Glutamatergic neuron (in vitro differentiated cells): ENCODE measurements at places on chromosomes 16 and 17. TPM values are rescaled to one million over a fixed set of nuclear protein-coding genes. Genes with fewer than 3 reads are reported as not detected.

OSBPL7 gene
- total RNA-seq, result 30.0 TPM

CRYBA1 gene
- 2.7 TPM for total RNA-seq

KRT40 gene
- not detected for total RNA-seq

PRR29 gene
- total RNA-seq, result not detected

RNF222 gene
- not detected for total RNA-seq

RGS11 gene
- 18.2 TPM for total RNA-seq

TERB1 gene
- total RNA-seq, result 0.39 TPM

HOXB1 gene
- total RNA-seq, result not detected

DNA sequence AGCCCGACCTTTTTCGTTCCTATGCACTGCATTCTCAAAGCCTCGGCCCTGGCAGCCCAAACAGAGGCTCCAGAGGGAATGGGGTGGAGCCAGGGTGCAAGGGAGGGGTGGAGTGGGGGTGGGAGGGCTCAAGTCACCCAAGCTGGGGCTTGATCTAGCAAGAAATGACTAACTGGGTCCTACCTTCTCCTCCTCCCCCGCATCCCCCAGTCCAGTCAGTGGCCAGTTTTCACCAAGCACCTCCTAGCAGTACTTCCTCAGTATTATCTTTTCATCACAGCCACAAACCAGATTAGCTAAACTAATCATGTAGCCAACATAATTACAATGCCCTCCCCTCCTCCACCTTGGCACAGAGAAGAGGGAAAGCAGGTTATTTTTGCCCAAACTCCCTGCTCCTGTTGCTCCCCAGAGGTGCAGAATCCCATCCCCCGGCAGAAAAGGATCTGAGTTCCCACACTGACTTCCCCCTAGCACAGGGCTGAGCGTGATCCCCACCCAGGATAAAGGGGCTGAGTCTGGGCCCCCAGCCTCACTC, 2.2 kb downstream of the JUP start:
- H3K27me3 ChIP-seq, result peaks cover 14% of the 10 kb centered on the region
- no peaks in the 10 kb centered on the region for H3K36me3 ChIP-seq
- peaks cover 19% of the 10 kb centered on the region for H3K4me1 ChIP-seq

DNA sequence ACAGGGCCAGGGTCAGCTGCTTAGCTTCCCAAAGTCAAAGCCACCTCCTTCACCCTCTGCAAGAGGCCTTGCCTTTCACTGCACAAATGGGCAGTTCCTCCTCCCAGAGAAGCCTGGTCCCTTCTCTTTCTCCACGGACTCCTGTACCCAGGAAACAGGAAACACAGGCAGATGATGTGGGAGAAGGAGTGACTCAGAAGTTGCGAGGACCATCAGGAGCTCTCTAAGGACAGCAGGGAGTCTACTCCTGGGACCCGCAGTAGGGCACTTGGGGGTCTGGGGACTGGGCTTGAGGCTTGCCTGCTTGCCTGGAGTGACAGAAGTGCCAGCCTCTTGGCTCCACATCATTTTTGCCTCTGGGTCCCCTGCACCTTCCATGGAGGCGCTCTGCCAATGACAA, 47.4 kb upstream of the KSR1 start:
- no peak overlapping the region for H3K27ac ChIP-seq
- H3K27me3 ChIP-seq, result peaks cover 2% of the 10 kb centered on the region
- no peaks in the 10 kb centered on the region for H3K4me1 ChIP-seq
- no peak overlapping the region for H3K4me3 ChIP-seq

DNA sequence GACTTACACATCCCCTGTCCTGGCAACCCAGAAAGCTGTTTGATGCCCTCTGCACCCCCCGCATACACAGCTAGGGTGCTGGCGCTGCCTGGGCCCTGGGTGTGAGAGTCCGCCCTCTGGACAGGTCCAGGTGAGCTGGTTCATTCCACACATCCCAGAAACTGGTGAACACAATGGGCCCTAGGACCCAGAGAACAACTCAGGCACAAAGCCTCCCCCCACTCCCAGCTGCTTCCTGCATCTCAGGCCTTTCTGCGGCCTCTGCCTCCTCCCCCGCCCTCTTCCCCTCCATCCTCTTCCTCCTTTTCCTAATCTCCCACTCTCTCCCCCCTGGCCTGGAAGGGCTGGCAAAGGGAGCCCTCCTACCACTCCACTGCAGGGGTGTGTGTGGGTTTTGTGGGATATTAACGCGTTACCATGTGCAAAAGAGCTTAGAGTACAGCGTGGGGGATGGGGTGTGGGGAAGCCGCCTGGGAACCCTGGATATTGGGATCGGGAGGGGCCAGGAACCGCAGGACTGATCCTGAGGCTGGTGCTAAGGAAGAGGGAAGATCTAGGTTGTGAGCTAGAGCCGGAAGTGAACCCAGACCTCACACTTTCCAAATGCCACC, 1.6 kb upstream of the PPP1R9B start:
- H3K4me1 ChIP-seq, result peaks cover 10% of the 10 kb centered on the region
- peaks cover 6% of the 10 kb centered on the region for H3K27me3 ChIP-seq
- H3K4me3 ChIP-seq, result peak overlapping the region; percentile 91
- no peaks in the 10 kb centered on the region for H3K36me3 ChIP-seq

DNA sequence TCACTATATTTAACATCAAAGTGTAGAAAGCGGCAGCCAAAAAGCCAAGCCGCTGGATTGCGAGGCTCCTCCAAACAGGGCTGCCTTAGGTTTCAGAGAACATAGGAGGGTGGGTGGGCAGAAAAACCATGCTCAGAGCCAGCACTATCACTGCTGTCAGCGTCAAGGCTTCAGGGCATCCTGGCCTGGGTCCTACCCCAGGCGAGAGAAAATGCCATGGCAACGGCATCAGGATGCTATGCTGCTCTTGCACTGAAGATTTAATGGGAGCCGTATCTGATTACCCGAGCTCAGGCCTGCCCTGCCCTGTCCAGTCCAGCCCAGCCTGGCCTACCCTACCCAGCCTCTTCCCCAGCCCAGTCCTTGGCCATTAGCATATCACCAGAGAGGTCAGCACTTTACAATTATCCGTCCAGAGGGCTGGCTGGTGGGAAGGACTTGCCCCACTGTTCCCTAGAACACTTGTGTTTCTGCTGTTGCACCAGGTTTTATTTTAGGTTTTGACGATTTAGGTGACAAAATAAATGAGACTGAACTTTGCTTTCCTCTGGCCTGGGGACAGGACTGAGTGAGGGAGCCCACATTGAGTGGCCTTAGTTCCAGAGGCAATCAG, 61.1 kb downstream of the TOM1L2 start:
- H3K27me3 ChIP-seq, result peaks cover 9% of the 10 kb centered on the region
- DNase-seq, result peak; percentile 61
- peak overlapping the region; percentile 67 for H3K4me3 ChIP-seq
- peak overlapping the region; percentile 97 for H3K27ac ChIP-seq

DNA sequence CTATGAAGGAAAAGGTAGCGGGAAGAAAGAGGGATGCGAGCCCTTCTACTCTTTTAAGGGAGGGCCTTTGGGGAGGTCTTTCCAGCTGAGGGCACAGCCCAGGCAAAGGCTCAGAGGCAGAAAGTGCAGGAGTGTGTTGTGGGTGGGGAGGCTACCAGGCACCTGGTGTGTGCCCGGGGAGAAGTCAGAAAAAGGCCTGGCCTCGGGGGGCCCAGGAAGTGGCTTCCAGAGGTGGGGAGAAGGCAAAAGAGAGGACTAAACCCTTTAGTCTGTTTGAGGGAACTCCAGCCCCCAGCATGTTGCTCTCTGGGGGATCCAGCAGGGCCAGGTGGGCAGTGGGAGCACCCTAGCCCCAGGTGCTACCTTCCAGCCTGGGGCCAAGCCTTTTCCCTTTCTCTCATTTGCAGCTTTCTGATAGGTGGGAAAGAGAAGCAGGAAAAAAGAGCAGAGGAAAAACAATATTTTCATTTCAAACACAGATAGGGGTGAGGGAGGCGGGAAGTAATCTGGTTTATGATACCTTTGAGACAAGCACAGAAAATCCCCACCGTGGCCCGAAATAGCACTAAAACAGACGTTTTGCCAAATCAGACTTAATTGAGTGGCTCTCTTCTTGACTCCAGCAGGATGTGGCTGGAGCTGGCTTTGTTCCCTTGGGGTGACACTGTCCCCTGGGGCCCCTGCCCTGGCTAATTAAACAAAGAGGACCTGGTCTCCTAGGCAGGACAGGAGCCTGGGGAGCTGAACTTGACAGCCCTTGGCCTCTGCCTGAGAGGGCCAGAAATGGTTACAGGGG, 10.4 kb downstream of the RAI1 start:
- H3K27me3 ChIP-seq, result peaks cover 15% of the 10 kb centered on the region
- H3K4me3 ChIP-seq, result peak overlapping the region; percentile 80
- peak overlapping the region; percentile 86 for H3K27ac ChIP-seq
- peaks cover 48% of the 10 kb centered on the region for H3K4me1 ChIP-seq

- H3K27me3 ChIP-seq, result peaks cover 17% of the 10 kb centered on the region
- no peaks in the 10 kb centered on the region for H3K36me3 ChIP-seq
- DNase-seq, result no peak
- no peak overlapping the region for H3K4me3 ChIP-seq
Measured at GRCh38 chr16:4687946-4688673, 5.3 kb upstream of the NUDT16L1 start.

- no peak overlapping the region for H3K4me3 ChIP-seq
- no peaks in the 10 kb centered on the region for H3K27me3 ChIP-seq
- H3K27ac ChIP-seq, result no peak overlapping the region
- H3K4me1 ChIP-seq, result no peaks in the 10 kb centered on the region
- DNase-seq, result no peak
Measured at GRCh38 chr16:75794426-75794825, 68.1 kb upstream of the CPHXL start.

DNA sequence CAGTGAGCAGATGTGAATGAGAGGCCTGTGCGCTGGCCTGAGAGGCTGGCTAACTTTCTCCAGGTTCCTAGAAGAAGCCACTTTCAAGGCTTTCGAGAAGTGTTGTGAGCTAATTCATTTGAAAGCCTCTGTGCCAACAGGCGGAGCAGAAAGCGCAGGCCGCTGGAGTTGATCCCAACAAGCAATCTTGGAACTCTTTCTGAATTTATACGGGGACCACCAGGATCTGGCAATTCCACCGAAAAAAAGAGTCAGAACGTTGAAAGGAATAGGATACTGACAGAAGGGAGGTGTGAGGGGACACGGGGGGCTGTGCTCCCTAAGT, 71.3 kb upstream of the METRNL start:
- peaks cover 4% of the 10 kb centered on the region for H3K27me3 ChIP-seq
- peaks cover 22% of the 10 kb centered on the region for H3K36me3 ChIP-seq
- H3K27ac ChIP-seq, result no peak overlapping the region
- DNase-seq, result no peak
- no peak overlapping the region for H3K4me3 ChIP-seq

DNA sequence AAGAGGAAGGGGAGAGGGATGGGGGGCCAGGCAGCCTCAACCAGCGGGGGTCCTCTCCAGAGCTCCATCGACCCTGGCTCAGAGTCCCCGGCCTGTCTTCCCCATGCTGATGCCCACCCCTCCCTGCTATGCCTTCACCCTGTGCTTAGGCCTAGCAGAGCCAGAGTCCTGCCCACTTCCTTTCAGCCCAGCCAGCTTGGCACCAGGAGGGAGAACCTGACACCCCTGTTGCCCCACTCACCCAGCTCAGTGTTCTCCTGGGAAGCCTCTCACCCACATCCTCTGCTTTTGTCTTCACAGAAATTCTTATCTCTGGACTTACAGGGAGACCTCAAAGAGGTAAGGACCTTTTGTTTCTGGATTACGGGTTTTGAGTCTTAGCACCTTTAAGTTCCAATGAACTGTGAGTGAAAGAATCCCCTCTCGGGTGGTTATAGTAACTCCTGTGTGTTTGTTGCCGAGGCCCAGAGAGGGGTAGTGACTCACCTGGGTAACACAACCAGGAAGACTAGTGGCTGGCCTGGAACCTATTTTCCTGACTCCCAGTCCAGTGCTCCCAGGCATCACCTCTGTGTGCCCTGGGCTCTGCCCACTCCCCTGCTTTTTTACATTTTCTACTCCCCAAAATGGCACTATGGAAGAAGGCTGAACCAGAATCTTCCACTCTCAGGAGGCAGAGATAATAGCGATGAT, 53.3 kb downstream of the CES1 start:
- no peak overlapping the region for H3K27ac ChIP-seq
- peaks cover 10% of the 10 kb centered on the region for H3K4me1 ChIP-seq
- no peaks in the 10 kb centered on the region for H3K36me3 ChIP-seq
- no peak for DNase-seq

GRCh38 chr17:72111336-72111923, 9.4 kb upstream of the SOX9 start:
- no peak overlapping the region for H3K4me3 ChIP-seq
- peaks cover 17% of the 10 kb centered on the region for H3K4me1 ChIP-seq
- no peak for DNase-seq
- H3K27ac ChIP-seq, result no peak overlapping the region
- H3K27me3 ChIP-seq, result peaks cover 3% of the 10 kb centered on the region
- no peaks in the 10 kb centered on the region for H3K36me3 ChIP-seq

DNA sequence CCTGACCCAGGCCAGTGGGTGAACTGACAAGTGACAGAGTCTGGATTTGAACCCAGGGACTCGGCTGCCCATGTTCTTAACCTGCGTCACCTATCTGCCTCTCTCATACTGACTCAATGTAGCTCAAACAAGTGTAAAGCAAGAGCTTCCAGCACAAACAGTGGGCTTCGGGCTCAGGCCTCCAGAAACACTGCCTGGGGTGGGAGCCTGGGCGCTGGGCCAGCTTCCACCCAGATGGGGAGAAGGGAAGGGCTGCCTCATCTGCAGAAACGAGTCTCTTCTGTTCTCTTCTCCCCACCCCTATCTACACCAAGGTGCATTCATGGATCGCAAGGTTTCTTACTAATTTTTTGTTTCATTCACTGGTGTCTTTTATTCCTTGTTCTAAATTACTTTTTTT, 1.3 kb downstream of the CDRT4 start:
- no peak overlapping the region for H3K4me3 ChIP-seq
- no peaks in the 10 kb centered on the region for H3K36me3 ChIP-seq
- peaks cover 2% of the 10 kb centered on the region for H3K27me3 ChIP-seq
- no peak for DNase-seq

GRCh38 chr17:80800481-80801391, 190.9 kb upstream of the CHMP6 start:
- H3K27me3 ChIP-seq, result peaks cover 3% of the 10 kb centered on the region
- no peak overlapping the region for H3K27ac ChIP-seq
- H3K4me3 ChIP-seq, result no peak overlapping the region
- peaks cover 39% of the 10 kb centered on the region for H3K4me1 ChIP-seq

DNA sequence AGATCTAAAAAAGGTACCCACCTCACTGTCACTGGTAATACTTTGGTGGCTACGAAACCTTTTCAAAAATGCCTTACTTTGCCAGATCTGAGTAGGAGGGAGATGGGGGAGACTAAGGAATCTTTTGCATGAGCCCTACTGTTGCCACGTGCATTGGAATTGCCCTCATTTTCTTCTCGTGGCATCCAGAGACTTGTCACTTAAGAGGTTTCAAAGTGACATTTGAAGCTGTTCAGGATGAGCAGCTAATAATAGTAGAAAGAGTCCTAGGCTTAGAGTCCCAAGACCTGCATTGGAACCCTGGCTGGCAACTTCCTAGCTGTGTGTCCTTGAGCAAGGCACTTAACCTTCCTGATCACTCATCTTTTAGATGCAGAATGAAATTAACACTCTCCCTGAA, 43.5 kb downstream of the GPRC5B start:
- peak overlapping the region; percentile 60 for H3K27ac ChIP-seq
- H3K27me3 ChIP-seq, result peaks cover 6% of the 10 kb centered on the region
- no peak for DNase-seq
- H3K4me1 ChIP-seq, result peaks cover 21% of the 10 kb centered on the region
- H3K36me3 ChIP-seq, result no peaks in the 10 kb centered on the region
- no peak overlapping the region for H3K4me3 ChIP-seq
